LHCN-M2 (cell line): ENCODE measurements at places on chromosomes 6 and 20.

DNA sequence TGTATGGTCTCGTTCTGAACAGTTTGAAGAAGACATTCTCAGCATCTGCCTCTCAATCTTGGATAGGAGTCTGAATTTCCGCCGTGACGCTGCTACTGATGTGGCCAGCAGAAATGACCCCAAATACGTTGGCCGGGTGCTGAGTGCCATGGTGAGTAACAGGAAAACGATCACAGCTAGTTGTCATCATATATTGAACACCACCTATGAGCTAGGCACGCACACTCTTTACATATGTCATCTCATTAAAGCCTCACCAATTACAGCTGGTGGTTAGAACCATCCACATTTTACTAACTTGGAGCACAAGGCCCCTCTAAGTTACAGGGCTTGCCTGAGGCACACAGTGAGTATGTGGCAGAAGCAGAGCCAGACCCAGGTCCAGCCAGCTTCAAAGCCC, 17.1 kb downstream of the TGM3 start:
- no peak for DNase-seq

GRCh38 chr20:822651-823573, 10.6 kb upstream of the FAM110A start:
- no peak for DNase-seq

GRCh38 chr6:155328539-155329459, 14.5 kb upstream of the TFB1M start:
- DNase-seq: no peak

GRCh38 chr6:9197726-9198125, 762.4 kb upstream of the SLC35B3 start:
- DNase-seq: no peak

- no peak for DNase-seq
These were observed 38.7 kb downstream of the MAP3K5 start for GRCh38 chr6:136753624-136754023.
